ENCODE measurements at places on chromosomes 3 and 15.
A peak's percentile ranks its signal among the peaks of the same experiment; 100 is the strongest.

- no peak for DNase-seq
Measured at GRCh38 chr3:123883111-123883510, 1.0 kb downstream of the MYLK start.

GRCh38 chr3:187286467-187287059, 5.0 kb downstream of the MASP1 start:
- DNase-seq, result peak; percentile 87

- no peak for DNase-seq
Measured at GRCh38 chr15:85116066-85116465, 134.4 kb downstream of the PDE8A start.

DNA sequence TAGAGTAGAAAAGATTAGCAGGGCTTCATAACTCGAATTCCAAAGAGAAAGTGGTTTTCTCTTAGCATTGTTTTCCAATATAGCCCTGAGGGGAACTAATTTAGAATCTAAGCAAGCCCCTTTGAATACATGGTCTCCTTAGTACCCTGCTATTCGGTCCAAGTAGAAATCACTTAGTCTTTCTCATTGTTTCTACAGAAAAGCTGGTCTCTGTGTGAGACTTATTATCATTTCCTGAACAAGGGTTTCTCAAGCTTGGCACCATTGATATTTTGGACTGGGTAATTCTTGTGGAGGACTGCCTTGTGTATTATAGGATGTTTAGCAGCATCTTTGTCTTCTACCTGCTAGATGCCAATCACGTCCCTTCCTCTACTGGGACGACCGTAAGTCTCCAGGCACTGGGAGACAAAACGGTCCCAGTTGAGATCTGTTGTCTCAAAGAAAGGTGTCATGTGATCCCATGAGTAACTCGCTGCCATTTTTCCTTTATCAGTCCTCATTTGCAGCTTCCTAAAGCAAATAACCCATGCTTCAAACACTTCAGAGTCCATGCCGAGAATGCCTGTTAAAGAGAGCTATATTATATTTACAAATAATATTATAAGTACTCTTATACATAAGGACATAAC, 230.7 kb upstream of the SLCO3A1 start:
- DNase-seq, result no peak

DNA sequence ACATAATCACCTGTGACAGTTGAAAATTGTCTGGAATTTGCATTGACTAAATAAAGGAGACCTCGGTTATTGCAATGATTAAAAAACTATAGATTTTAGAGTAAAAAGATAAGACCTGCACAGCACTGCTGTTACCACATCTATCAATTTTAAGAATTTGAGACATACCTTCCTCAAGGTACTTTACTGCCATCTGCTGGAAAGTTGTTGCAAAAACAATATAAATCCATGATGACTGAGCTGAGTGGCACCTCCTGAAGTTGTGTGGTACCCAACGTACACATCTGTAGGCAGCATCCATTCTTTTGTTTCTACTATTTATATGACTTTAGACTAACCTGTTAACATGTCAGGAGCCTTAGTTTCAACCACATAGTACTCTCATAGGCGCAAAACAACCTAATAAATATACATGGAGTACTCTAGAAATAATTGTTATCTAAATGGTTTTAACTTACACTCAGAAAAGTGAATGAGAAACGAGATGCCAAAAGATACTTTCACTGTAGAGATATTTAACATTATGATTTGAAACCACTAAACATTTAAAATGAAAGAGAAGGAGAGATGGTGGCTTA, 106.7 kb downstream of the GHSR start:
- DNase-seq, result peak; percentile 61

- DNase-seq, result no peak
Measured at GRCh38 chr3:13282358-13282985, 137.7 kb downstream of the NUP210 start.

DNA sequence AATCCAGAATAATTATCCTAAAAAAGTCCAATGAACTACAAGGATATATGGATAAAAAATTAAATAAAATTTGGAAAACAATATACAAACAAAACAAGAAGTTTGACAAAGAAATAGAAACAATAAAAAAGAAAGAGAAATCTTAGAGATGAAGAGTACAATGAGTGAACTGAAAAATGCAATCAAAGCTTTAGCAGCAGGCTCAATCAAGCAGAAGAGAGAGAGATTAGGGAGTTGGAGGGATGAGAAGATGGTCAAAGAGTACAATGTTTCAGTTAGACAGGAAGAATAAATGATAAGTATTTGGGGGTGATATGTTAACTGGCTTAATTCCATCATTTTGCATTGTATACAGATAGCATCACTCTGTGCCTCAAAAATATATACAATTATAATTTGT, 29.9 kb downstream of the POLQ start:
- DNase-seq, result no peak

GRCh38 chr15:68421798-68422402, 10.1 kb downstream of the ITGA11 start:
- DNase-seq, result peak; percentile 73

DNA sequence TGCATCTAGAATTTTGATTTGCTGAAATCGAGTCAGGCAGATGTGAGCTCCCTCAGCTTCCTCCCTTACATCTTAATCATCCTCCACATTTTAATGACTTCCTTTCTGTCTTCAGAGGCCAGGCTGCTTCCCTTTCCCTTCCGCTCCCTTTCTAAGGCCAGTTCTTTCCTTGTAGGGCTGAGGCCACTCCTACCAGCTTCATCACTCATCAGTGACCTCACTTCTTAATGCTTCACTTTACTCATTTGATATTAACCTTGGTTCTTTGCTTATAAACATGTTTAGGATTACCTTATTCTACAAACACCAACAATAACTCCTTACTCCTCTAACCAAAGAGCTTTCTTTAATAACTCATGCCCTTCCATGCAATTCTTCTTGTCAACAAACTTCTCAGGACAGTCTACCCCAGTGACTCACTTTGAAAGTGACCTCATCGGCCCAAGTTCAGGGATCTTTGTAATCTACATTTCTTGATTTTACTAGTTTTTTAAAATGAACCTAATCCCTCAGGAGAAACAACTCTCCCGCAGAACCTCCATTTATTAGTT, 23.9 kb downstream of the ILDR1 start:
- DNase-seq, result peak; percentile 66
